ENCODE measurements at places on chromosomes 12 and 14.

DNA sequence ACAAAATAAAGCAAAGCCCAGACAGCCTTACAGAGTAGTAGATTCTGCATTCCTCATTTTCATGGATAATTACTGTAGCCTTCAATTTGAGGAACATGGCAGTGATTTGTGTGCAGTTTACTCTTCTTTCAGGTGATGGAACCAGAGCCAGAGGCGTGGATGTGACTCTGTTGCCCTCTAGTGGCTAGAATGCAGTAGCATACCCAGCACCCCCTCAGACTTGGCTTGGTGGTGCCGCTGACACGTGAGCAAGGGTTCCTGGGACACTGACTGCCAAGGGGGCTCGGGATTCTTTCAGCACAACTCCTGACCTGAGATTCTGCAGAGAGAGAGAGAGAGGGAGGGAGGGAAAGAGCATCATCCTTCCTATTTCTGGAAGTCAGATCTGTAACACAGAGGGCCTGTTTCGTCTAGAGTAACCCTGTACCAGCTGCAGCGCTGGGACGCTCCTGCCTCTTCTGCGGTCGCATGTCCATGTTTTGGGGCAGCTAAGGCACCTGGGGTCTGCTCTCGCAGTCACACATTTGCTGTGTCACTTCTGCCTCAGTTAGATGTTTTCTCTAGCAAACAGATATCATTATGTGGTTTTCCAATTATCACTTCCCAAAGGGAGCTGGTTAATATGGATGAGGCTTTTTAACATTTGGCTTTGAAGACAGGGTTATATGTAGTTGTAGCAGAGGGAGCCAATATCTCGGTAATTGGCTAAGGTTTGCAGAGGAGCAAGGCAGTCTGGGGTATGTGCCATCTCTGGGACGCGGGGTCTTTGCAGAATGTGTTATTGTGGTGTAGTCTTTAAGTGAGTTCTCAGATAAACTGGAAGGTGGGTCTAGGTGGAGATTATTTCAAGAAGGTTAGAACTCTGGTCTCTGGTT, 428.1 kb downstream of the NRXN3 start:
- DNase-seq, result peak; percentile 32

GRCh38 chr14:55780156-55780946, 200.3 kb downstream of the KTN1 start:
- no peak for DNase-seq

GRCh38 chr12:77878901-77879300, 48.2 kb downstream of the NAV3 start:
- DNase-seq, result no peak

- DNase-seq, result no peak
Observed at GRCh38 chr12:88306471-88307069, 164.5 kb downstream of the TMTC3 start.

- no peak for DNase-seq
Observed at GRCh38 chr12:84740602-84741001, 172.0 kb downstream of the SLC6A15 start.

- no peak for DNase-seq
Observed at GRCh38 chr14:77275601-77276017, 4.6 kb upstream of the NGB start.

DNA sequence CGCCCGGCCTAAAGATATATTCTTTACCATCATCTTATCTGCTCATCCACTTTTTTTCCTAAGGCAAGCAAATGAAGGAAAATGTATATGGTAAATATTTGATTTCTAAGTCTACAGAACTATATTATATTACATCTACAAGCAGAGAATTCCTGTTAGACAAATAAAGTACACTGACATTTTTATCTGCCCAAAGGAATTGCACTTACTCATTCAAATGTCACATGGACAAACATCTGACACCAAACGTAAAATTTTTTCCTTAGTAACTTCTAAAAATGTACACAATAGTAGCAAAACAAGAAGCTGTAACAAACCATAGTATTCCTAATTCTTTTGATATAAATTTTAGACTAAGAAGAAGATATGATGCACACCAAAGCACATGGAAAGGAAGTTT, 51.0 kb downstream of the SPPL3 start:
- no peak for DNase-seq

- no peak for DNase-seq
Observed at GRCh38 chr14:51285120-51285519, 45.1 kb downstream of the TMX1 start.

- no peak for DNase-seq
Observed at GRCh38 chr14:77421201-77421600, 2.1 kb downstream of the NOXRED1 start.

DNA sequence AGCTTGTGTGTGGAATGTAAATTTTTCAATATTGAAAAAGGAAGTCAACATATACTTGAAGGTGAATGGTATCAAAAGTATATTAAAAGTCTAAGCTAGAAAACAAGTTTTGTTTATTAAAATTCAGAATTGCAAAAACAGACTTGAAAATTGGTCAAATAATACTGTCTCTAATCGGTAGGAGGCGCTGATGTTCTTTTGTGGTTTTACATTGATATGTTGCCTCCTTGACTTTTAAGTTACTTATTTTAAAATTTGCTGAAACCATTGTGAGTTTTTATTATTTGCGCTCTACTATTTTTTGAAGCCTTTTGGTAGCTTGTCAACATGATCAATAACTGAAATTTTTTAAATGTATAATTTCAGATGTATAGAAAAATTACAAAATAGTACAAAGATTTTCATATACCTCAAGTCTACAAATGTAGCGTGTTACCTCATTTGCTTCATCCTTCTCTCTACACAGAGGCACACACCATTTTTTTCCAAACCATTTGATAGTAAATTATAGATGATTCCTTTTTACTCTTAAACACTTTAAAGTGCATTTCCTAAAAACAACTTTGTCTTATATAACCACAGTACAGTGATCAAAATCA, 6.9 kb downstream of the RTRAF start:
- DNase-seq, result no peak

GRCh38 chr14:101022121-101022520, 118.6 kb upstream of the RTL1 start:
- DNase-seq, result no peak

GRCh38 chr14:61671082-61671481, 24.2 kb upstream of the HIF1A start:
- DNase-seq, result no peak

DNA sequence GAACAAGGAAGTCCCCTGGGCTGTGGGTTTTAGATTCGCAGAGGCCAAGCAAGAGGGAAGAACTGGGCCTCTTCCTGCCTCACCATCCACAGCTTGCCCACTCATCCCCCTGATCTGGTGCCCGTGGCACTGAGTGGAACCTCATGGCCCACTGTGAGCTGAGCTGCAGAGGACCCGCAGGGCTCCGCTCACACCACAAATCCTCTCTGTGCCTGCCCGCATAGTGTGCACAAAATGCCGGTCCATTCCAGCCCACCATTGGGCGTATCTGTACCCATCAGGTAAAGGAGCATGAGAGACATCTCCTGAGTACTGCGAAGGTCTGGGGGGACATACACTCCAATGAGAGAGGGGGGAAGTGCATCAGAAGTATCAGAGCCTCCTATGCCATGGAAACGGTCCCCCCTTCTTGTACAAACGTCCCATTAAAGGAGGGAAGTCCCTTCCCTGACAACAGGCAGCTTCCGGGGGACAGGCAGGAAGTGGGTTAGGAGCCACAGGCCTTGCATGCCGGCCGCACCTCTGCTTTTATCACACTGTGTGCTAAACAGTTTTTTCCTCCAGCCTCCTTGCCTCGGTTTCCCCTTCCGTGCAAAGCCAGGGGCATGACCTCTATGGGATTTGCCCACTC, 309.4 kb upstream of the DIO3 start:
- DNase-seq, result no peak

DNA sequence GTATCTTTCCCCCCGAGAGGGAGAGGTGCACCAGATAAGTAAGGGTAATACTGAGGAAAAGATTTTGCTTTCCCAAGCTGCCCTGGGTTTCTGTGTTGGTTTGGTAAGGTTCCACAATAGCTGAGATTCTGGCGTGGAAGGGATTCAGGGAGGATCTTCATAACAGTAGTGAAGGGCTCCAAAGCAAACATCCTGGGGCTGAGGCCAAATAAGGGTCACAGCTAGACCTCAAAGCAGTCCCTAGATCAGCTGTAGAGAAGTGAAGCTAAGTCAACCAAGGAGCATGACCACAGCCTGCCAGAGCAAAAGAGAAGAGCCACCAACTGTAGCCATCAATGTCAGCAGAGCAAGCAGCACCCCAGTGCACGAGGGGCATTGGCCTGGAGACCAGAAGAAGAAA, 73.2 kb upstream of the SLC35F4 start:
- DNase-seq, result no peak

GRCh38 chr14:105290621-105291346, 10.0 kb downstream of the BRF1 start:
- no peak for DNase-seq

DNA sequence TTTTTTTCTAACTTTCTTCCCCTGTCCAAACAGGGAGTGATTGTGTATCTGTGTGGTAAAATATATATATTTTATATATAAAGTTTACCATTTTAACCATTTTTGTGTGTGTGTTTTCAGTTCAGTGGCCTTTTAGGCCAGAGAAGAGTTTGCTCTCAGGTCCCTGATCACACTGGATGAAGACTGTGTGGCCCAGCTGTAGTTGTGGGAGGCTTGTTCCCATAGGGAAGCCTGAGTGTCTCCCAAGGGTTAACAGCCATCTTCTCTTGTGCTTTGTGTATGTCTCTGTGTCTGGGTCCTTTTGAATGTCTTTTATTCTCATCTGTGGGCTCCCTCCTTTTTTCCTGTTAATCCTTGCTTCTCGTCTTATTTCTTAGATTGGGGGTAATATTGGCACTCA, 23.4 kb downstream of the CGRRF1 start:
- no peak for DNase-seq

- peak; percentile 61 for DNase-seq
Observed at GRCh38 chr14:28785096-28785952, 18.7 kb downstream of the FOXG1 start.

- DNase-seq, result no peak
Observed at GRCh38 chr12:93785249-93786010, 108.3 kb downstream of the CRADD start.

- peak; percentile 98 for DNase-seq
Observed at GRCh38 chr12:132189378-132190011, 45.2 kb downstream of the NOC4L start.

- no peak for DNase-seq
Observed at GRCh38 chr14:29682789-29683188, 244.9 kb downstream of the PRKD1 start.

- no peak for DNase-seq
Observed at GRCh38 chr12:128068211-128068610, 198.8 kb upstream of the TMEM132C start.

DNA sequence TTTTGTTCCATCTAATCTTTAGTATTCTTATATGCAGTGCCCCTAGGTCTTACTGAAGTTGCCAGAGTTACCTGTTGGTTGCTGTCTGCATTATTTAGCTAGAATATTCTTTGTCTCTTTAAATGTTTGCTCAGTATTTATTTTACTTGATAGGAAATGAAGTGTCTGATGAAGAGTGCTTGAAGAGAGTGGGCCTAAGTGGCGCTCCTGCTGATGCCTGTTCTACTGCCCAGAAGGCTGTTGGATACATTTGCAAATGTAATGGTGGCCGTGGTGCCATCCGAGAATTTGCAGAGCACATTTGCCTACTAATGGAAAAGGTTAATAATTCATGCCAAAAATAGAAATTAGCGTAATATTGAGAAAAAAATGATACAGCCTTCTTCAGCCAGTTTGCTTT, 18.9 kb downstream of the CMAS start:
- DNase-seq, result no peak

- DNase-seq, result no peak
Observed at GRCh38 chr12:61996717-61997116, 263.5 kb upstream of the USP15 start.

DNA sequence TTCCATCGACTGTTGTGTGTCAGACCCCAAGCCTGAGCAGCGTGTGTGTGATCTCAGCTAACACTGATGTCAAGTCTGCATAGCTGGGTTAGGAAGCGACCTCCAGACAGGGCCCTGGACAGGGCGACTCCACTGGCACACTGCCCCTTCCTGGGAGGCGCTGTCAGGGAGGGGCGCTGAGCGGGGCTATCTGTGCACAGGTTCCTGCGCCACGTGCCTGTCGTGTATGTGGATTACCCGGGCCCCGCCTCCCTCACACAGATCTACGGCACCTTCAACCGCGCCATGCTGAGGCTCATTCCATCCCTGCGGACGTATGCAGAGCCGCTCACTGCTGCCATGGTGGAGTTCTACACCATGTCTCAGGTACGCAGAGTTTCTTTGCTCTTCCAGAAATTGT, 53.9 kb downstream of the DYNC1H1 start:
- no peak for DNase-seq

DNA sequence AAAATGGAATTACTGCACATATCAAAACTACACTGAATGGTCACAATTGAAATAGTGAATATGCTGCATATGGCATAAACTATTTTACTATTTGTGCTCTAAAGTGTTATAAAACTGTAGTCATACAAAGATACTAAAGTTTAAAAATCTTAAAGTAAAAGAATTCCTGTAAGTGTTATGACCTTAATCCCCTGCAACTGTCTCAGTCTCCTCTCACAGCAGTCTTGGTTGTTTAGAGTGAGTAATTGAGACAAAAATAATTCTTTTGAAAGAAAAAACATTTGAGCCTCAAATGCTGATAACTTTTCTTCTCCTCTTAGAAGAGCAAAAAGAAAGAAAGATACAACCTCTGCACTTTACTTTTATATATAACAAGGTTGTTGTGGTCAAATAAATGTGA, 99.9 kb downstream of the SYT1 start:
- DNase-seq, result no peak

GRCh38 chr12:95051241-95051640, 22.2 kb downstream of the NR2C1 start:
- no peak for DNase-seq

GRCh38 chr12:121102307-121102706, 30.4 kb upstream of the P2RX7 start:
- no peak for DNase-seq

- DNase-seq, result no peak
Observed at GRCh38 chr14:36346052-36346451, 25.6 kb upstream of the MBIP start.

DNA sequence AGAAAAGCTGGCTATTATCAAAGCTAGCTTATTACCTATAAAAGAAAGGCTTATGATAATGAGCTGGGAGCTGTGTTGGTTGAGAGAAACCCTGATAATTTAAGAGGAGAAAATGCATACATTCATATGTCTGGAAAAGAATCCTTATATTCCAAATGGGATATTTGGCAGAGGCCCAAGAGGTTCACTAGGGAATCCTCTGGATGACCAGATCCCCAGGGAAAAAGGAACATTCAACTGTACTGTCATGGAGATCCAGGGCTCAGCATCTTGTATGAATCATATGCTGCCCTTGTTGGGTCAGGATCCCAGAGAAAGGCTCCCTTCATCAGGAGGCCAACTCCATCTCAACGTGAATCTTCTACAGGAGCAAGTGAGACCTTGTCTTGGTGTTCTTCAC, 16.6 kb upstream of the FBXO34 start:
- no peak for DNase-seq

DNA sequence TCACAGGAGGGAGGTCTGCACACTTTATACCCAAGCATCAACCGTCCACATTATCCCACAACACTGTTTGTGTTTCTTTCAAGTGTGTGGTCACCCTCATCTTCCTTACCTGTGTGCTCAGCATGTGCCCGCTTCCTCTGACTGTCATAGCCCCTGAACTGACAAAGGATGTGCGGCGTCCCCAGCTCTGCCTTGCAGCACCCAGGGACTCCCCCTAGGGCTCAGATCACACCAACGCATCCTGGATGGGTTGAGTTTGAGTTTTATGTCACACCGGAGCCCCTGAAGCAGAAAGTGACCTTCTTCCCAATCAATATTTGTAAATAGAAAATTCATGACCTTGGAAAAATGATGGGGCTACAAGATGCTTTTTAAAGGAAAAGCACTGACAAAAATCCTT, 770.7 kb upstream of the TMEM132C start:
- no peak for DNase-seq

Data from GM12891 (cell line).